GM20000 (cell line): ENCODE measurements at places on chromosomes 16 and 17.
A peak's percentile ranks its signal among the peaks of the same experiment; 100 is the strongest.

DNA sequence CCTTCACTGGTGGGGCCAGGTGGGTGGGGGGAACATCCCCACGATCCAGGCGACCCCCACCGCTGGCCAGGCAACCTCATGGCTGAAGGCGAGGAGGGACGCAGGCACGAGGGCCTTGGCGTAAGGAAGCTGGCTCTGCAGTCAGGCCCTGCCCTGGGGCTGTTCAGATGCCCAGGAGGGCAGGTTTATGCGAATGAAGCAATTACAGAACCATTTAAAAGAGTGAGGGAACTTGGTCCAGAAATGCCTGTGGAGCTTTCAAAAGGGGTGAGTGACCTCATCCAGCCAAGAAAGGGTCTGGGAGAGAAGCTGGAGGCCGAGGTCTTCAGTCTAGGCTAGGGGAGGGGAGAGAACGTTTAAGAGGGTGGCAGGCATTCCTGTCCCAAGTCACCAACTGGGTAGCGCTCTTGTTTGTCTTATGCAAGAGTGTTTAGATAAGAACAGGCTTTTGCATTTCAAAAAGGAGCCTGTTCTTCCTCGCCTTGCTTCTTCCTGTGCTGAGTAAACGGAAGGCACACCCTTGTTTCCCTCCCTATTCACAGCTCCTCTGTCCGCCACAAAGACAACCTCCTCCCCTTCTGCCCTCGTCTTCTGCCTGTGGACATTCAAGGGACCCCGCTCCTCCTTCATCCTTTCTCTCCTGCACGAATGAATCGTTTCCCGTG lies 183.5 kb upstream of the SDK2 start:
- no peak for DNase-seq

DNA sequence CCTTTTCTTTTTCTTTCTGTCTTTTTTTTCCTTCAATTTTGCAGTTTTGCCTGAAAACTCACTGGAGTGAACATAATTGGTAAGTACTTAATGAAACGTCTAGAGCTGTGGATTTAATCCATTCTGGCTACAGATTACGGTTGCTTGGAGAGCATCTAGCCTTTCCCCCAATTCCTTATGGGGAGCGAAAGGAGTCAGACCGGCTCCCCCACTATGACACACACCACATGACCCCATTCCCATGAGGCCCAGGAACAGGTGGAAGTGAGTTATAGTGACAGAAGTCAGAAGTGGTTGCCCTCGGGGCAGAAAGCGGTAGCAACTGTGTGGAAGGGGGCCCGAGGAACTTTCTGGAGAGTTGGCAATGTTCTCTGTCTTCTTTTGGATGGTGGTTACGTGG lies 41.2 kb downstream of the EMP2 start:
- no peak for DNase-seq

GRCh38 chr17:34613064-34614019 lies 34.0 kb downstream of the TMEM132E start:
- no peak for DNase-seq

GRCh38 chr16:67431775-67432505 lies 1.0 kb downstream of the HSD11B2 start:
- DNase-seq: no peak

- DNase-seq: peak; percentile 20
These were observed 1253.7 kb upstream of the CDH8 start for GRCh38 chr16:63289834-63290460.

DNA sequence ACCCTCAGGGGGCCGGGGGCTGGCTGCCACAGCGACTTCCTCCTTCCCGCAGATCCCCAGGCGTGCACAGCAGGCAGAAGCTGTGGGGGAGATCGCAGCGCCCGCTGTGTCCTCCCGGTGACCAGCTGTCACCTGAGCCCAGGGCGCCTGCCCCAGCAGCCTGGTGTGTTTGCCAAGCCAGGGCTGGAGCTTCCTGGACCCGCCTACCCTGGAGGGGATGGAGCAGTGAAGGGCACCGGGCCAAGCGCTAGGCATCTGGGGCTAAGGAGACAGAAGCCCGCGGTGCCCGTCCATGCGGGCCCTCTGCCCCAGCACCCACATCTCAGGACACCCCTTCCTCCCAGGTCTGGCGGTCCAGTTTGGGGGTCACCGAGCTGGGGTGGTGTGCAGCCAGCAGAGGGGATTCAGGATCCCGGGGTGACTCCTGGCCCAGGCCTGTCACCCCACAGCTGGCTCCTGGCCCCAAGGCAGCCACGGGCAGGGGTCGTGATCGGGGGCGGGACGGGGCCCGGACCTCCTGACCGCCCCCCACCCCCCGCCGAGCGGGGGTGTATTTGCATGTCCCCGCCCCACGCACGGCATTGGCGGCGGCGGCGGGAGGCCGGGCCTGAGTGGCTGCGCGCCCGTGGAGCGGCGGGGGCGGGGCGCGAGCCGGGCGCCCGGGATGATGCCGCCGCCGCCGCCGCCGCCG lies at the start of gene RAB26:
Gene RAB26, plus strand, starts transcription at position 645 of the 691 bp plus-strand sequence. CDS start 159 bp downstream, outside the sequence.
- peak; percentile 76 for DNase-seq

DNA sequence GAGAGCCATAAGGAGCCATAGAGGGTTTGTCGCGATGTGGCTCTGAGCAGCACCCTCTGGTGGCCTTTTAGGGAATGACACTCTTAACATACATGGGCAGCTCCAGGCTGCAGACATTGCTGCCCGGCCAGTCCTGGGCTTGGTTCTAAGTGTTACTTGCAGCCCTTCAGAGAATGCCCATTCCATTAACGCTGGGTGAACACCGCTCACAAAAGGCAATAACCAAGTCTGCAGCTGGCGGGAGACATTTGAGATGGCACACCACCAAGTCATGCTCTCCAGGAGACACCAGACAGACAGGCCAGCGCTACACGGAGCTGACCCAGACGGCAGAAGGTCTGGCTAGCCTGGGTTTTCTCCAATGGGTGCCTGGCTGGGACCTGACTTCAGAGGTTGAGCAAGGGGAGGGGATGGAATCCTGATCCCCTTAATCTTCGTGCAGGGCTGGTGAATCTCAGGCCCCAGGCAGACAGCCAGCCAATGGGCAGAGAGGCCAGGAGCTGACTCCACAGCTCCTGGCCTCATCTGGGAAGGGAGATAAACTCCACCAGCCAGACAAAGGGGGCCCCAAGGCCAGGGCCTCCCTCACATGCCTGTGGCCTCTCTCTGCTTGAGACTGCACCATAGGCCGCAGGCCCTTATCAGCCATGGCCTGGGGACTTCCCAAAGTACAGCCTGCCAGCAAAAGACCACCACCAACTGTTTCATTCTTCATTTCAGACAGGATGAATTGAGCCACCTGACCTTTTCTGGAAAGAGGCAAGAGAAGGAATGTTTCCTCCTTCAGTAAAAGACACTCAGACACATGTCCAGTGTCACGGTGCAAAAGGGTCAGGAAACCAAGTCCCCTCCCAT lies 58.8 kb downstream of the ZDHHC7 start:
- peak; percentile 84 for DNase-seq

GRCh38 chr17:41442739-41443138 lies 2.0 kb upstream of the KRT38 start:
- DNase-seq: no peak

DNA sequence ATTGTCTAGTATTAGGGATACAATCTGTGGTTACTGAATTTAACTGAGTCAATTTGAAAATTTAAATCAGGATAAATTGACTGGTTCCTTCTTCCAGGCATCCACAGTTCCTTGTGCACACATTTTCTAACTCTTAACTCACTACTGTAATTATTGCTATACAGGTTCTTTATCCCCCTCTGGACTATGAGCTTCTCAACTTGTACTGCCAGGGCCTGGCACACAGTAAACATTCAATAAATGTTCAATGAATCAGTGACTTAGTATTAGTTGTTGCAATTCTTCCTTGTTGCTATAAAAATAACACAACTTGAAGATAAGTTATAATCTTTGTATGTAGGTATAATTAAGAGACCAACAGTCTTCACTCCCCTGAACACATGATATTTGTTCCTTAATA lies 67.9 kb downstream of the SSH2 start:
- no peak for DNase-seq

DNA sequence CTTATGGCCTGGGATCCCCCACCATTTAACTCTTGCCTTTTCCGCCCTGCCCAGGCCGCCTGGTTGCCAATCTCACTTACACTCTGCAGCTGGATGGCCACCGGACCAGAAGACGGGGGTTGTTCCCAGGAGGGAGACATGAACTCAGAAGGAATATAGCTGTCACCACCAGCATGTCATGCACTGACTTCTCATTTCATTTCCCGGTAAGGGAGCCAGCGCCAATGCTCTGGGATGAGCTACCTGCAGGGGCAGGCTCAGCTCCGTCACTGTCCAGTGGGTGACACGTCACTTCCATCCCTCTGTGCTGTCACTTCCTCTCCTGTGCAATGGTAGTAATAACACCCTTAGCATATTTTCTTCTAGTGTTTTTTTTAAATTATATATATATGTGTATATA lies 26.7 kb downstream of the ITGAL start:
- DNase-seq: no peak
